Activated naive CD8-positive, alpha-beta T cell treated with anti-CD3 and anti-CD28 coated beads for 36 hours (primary cell): ENCODE measurements at places on chromosomes 16 and 17. TPM values are rescaled to one million over a fixed set of nuclear protein-coding genes. Genes with fewer than 3 reads are reported as not detected.

DNA sequence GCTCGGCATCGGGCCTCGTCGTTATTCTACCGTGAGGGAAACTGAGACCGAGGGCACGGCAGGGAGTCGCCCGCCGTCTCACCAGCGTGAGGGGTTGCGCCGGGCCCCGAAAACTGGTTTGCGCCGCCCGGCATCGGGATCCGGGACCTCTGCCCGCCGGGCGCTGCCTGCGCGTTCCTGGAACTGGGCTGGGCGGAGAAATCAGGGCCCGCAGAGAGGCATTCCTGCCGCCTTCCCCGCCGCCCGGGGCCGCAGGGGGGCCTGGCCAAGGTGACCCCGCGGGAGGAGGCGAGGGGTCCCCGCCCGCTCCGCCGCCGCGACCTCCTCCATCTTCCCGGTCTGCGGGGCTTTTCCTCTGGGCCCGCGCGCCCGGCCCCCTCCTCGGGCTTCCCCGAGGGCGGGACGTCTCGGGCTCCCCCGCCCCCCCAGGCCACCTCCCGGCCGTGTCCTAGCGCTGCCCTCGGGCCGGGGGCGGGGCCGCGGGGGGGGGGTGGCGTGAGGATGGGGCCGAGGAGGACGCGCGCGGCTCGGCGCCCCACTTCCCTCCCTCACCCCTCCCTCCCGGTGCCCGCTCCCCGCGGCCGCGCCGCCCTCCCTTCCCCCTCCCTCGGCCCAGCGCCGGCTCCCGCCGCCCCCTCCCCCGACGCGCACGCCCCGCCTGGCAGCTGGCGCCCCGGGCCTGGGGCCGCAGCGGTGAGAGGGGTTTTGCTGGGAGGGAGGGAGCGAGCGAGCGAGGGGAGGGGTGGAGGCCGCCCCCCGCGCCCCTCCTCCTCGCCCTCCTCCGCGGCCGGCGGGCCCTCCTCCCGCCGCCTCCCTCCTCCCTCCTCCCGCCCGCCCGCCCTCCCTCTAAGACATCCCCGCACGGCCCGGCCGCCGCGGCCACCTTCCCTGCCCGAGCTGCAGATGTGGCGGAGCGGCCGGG, at the start of gene GLIS2:
TSS of gene GLIS2 (plus strand) at position 882 of the 922 bp plus-strand sequence. CDS start 16,214 bp downstream, outside the sequence.
- DNase-seq, result no peak

Gene DDX52
- 38.6 TPM for total RNA-seq

- DNase-seq, result no peak
These were observed 27.4 kb downstream of the MYH11 start for GRCh38 chr16:15829460-15829859.

- DNase-seq, result no peak
These were observed 16.4 kb downstream of the CDH13 start for GRCh38 chr16:82643136-82643535.

- DNase-seq, result no peak
These were observed 68.0 kb downstream of the ZFHX3 start for GRCh38 chr16:72979974-72980373.

Gene EMP2
- not detected for total RNA-seq

DNA sequence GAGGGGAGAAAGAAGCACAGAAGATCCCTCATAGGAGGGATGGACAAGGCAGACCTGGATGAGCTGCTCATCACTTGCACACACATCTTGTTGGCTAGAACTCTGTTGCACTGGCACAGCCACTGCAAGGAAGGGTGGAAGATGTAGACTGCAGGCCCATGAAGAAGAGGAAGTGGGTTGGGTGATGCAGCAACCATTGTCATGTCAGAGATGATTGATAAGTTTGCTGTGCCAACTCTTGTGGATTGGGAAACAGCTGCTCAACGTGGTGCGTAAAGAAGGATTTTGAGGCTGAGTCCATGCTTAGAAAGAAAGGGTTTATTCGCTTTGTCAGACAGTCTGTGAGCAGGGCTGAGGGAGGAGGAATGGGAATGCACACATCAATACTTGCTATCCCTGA, 161.4 kb upstream of the MPHOSPH6 start:
- no peak for DNase-seq

DNA sequence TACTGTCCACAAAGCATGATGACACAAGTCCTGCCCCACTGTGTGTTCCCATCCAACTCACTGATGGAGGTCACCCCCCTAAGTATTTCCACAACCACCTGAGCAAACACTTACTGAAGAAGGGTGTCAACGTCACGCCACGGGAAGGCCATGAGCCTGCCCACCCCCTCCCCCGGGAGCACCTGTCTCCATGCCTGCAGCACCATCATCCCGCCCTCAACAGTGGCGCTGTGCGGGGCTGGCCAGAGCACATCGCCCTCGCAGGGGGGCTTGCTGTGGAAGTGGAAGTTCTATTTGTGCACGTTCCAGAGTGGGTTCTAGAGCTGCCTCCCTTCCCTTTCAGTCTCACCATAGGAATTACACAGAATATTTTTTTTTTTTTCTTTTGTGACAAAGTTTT, 4.3 kb upstream of the MBTPS1 start:
- DNase-seq, result no peak

GRCh38 chr17:17419631-17420030, 57.2 kb upstream of the MED9 start:
- no peak for DNase-seq

DNA sequence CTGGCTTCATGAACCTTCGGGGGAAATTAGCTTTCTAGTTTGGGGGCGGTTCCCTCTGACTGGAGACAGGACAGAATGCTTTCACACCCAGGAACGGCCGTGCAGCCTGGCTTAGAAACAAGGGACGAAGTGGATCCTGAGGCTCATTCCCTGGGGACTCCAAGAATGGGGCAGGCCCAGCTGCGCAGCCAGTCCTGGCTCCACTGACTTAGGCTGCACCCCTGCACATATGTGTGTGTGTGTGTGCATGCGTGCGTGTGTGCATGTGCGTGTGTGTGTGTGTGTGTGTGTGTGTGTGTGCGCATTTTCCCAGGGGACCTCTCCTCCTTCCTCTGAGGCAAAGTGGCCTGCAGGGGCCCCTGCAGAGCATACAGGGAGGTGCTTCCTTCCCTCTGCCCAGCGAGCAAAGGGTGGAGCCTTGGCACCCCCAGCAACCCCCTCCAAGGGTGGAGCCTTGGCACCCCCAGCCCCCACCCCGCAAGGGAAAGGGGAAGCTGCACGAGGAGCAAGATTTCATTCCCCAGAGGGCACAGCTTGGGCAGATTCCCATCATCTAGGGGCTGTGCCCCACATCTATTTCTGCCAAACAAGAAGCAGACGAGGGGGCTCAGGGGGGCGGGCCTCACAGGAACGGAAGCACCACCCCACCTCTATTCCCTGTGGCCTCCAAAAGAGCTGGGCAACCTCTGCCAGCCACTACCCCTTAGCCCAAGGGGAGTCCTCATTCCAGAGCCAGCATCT, 97.6 kb upstream of the CBX4 start:
- DNase-seq, result no peak

GRCh38 chr16:66902648-66903543, 15.8 kb downstream of the CDH16 start:
- DNase-seq, result no peak

Gene TP53TG3B
- total RNA-seq, result not detected

DNA sequence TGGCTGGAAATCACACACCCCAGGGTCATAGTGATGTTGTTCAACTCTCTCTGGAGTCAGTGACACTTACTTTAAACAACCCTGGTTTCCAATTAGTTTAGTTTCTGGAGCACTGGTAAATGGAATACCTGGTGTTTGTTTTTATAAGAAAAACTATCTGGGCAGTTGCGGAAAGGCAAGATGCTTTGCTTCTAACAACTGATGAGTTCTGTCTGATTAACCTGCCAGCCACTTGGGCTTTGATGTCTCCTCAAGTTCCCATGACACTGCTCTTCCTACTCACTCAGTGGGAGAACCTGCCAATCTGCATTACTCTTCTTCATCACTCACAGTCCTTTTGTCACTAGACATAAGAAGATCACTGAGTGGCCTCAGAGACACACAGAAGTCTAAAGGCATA, 78.7 kb upstream of the MTMR4 start:
- no peak for DNase-seq
